ENCODE measurements at places on chromosomes 3 and 15.

- DNase-seq: no peak
These were observed 182.0 kb downstream of the KLF13 start for GRCh38 chr15:31508656-31509055.

- DNase-seq: no peak
These were observed 18.2 kb downstream of the FAN1 start for GRCh38 chr15:30921781-30922479.

DNA sequence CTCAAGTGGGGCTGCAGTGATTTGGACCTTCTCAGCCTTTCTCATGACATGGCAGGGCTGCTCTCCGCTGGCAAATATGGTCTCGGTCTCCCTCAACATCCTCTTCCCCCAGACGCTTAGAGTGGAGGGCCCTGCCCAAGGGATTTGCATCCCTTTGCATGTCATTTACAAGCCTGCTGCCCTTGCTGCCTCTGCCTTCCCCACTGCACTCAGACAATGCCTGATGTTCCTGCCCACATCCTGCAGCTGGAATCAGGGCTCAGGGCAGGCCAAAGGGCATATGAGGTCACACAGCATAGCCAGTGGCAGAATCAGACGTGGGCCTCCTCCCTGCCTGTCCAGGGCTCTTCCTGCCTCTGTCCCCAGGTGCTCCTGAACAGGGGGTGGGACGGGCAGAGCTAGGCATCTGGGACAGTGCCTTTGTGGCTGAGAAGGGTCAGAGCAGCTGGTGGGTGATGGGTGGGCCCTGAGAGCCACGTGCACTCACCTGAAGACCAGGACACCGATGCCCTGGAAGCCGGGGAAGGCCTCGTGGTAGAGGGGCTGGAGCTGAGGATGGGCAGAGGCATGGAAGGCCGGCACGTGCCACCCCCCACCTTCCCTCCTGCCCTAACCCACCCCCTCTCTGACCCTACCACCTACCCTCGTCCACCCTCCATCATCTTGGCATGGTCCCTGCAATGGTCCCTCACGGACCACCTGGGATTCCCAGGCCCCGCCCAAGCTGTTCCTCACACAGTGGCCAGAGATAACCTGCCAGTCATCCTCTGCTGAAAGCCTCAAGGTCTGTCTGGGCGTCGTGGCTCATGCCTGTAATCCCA lies 27.4 kb upstream of the GOLGA6C start:
- no peak for DNase-seq

DNA sequence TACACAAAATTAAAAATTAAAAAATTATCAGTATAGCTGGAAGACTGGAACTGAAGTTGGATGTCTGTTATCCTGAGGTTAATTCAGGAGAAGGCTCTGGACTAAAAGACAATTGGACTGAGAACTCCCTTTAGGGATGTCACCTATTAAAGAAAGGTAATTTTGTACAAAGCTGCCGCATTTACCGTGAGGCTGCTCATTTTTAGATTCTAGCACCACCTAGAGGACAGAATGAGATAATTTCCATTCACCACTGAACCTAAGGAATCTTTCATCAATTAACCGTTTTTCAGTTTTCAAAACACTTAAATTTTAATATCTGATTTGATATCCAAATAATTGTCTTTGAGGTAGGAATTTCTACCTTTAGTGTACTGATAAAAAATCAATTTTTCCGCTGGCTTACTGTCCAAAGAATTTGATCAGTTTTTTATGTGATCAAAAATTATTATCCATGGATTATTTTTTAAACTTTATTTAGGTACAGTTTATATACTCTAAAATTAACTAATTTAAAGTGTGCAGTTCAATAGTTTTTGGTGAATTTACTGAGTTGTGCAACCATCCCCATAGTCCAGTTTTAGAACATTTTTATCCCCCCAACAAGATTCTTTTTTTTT lies 106.7 kb upstream of the TNIK start:
- no peak for DNase-seq

All from activated naive CD4-positive, alpha-beta T cell treated with Interleukin-2 at 50 U/mL for 16 hours (primary cell).